ENCODE measurements at places on chromosomes 13 and 19.

DNA sequence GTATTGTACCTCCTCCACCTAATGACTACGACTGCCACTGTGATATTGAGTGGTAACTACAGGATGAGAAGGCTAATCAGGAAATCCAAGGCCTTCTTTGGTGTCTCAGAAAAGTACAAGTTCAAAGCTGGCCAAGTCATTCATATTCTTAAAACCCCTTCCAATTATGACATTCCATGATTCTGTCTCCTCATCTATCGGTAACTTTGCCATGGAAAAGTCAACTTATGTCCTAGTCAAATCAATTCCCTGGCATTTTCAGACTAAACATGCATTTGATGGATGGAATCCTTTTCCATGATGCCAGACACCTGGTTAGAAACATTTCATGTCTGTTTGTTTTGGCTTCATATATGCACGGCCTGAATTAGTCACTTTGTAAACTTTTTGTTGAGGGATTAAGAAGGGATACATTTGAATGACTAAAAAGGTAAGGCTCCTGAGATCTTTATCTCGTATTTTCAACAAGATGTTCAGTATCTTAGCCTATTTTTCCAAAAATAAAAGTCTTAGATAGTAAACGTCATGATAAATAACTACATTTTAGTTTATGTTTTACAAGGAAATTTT lies 186.5 kb downstream of the NHLRC3 start:
- no peak for DNase-seq

DNA sequence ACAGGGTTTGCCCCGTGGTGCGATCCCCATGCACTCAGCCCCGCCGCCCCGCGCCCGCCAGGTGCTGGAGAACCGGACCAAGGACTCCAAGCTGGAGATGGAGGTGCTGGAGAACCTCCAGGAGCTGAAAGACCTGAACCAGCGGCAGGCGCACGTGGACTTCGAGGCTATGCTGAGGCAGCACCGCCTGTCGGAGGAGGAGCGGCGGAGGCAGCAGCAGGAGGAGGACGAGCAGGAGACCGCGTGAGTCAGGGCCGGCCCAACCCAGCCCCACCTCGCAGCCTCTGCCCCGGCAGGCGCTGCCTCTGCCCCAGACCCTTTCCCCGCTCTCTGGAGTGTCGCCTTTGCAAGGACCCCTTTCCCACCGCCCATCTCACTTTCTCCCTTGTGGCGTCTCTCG lies 11.3 kb downstream of the YJU2 start:
- DNase-seq, result no peak

DNA sequence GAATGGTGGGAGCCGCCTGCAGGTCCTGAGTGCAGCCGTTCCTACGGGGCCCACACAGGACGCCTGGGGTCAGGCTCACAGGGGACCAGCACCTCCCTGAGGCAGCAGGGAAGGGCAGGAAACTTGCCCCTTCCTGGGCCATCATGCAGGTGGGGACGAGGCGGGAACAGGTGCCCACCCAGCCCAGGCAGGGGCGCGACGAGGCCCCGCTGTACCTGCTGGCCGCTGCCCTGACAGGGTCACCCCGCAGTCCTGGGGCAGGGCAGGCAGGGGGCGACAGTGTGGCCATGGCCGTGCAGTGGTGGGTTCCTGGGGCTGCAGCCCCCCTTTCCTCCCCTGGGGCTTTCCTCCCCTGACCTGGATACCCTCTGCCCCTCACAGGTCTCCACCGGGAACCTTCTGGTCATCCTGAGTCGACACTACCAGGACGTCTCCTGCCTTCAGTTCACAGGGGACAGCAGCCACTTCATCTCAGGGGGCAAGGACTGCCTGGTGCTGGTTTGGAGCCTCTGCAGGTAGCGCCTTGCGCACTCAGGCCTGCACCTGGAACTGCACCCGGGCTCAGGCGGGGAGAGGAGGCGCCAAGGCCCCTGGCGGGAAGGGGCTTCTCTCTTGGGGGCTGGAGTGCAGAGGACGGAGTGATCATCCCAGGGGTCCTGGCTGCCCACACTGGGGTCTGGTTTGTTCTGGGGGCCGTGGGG lies 5.4 kb downstream of the WDR18 start:
- no peak for DNase-seq

DNA sequence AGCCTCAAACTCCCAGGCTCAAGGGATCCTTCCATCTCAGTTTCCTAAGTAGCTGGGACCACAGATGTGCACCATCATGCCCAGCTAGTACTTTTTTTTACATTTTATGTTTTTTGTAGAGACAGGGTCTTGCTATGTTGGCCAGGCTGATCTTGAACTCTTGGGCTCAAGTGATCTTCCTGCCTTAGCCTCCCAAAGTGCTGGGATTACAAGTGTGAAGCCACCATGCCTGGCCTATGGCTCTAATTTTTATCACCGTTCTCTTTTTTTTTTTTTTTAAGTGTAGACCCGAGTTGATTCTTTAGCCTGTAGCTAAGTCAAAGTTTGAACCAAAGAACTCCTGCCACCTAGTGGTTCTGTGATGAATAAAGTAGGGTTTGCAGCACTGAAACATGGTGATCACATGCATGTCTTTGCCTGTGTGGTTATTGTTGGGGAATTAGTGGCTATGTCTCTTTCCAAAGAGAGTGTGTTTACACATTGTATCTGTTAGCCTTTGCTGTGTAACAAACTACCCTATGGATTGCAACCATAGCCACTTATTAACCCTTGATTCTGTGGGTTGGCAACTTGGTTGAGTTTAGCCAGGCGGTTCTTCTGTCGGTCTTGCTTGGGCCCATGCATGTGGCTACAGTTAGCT lies 11.6 kb downstream of the NFILZ start:
- DNase-seq, result peak; percentile 67

DNA sequence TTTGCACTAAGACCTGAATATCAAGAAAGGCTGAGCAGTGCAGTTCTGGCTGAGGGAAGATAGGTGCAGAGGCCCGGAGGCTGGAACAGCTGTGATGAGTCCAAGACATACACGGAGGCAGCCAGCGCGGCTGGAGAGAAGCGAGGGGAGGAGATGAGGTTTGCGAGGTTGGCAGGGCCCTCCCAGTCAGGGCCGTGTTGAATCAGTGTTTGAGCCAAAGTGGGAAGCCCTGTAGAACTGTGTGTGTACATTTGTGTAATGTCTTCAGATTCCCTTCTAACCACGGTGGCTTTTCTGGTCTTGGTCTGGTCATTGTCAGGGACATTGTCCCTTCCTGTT lies 34.9 kb downstream of the PAK4 start:
- no peak for DNase-seq

DNA sequence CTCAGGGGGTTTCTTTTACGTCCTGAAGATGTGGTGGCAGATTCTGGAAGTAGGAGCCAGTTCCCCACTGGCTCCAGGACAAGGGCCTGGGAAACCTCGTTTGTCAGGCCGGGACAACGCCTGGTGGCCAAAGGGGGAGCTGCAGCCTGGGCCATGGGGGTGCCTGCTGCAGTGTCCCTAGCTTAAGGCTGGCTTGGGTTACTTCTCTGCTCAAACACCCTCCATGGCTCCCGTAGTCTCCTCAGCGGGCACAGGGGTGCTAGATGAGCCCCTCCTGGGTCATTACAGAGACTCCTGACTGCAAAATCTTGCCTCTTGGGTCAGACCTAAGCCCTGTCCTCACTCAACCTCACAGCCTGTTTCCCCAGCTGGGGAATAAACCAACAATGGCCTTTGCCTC lies 14.7 kb downstream of the CILP2 start:
- peak; percentile 66 for DNase-seq

- no peak for DNase-seq
Measured at GRCh38 chr13:23793711-23794110, 95.5 kb downstream of the MIPEP start.

DNA sequence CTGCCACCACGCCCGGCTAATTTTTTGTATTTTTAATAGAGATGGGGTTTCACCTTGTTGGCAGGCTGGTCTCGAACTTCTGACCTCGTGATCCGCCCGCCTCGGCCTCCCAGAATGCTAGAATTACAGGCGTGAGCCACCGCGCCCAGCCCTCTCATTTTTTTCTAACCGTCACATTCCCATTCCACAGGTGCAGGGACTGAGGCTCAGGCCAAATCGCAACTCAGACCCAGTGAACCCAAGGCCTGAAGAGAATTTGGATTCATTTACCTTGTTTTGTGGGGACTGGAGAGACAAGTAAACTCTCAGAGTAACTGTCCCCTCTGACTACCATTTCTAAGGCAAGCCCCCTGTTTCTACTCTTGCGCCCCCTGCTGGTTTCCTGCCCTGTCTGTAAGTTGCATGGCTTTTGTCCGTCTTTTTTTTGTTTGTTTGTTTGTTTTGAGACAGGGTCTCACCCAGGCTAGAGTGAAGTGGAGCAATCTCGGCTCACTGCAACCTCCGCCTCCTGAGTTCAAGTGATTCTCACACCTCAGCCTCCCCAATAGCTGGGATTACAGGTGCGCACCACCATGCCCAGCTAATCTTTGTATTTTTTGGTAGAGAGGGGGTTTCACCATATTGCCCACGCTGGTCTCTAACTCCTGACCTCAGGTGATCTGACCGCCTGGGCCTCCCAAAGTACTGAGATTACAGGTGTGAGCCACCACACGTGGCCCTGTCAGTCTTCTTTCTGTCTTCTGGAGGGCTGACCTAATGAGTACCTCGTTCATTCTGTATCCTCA lies 2.3 kb upstream of the STRN4 start:
- DNase-seq, result peak; percentile 85

DNA sequence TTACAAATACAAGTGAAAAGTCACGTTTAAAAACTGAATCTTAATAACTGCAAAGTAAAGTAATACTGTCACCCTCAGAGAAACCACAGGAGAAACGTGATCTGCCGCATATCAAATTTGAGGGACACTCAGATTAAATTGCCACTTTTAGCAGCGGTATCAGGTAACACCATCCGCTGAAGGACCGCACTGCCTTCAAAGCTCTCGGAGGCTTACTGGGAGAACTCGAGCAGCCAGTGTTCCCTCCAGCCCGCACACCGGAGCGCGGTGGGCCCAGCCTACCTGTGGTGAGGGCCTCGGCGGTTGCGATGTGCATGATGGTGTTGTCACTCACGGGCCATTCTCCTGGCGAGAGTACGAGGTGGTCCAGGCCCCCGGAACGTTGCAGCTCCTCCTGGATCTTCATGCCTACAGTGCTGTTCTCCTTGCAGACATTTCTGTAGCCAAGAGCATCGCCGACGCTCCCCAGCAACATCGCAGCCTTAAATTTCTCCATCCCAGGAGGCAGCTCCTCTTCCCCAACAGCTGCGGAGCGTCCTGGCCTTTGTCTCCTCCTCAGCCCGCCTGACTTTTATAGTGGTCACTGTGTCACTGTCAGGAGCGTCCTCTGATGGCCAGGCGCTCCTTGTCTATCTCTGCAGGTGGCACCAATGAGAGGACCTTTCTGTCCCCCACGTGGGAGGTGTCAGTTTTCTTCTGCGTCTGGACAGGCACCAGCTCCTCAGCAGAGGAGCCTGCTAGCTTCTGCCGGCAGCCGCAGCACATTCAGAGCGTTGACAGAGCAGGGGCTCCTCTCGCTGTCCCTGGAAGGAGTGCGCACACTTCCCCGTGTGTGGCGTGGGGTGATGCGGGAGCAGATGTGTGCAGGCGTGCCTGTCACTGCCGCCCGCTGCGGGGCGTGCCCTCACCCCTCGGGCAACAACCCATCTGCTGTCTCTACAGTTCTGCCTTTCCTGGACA lies at the start of gene ADPRHL1:
Gene ADPRHL1, minus strand, starts transcription at position 547 of the 960 bp plus-strand sequence. Its CDS starts 51 bp downstream, at position 496.
- no peak for DNase-seq

GRCh38 chr13:107057028-107057631 lies 489.2 kb upstream of the ARGLU1 start:
- DNase-seq, result no peak

GRCh38 chr19:45901912-45902650 lies at the start of gene MYPOP:
MYPOP (minus strand) TSS chr19:45902613; CDS start chr19:45901773, 840 bp downstream.
- peak; percentile 39 for DNase-seq

GRCh38 chr19:56351208-56351607 lies 36.6 kb upstream of the ZSCAN5A start:
- peak; percentile 5 for DNase-seq

DNA sequence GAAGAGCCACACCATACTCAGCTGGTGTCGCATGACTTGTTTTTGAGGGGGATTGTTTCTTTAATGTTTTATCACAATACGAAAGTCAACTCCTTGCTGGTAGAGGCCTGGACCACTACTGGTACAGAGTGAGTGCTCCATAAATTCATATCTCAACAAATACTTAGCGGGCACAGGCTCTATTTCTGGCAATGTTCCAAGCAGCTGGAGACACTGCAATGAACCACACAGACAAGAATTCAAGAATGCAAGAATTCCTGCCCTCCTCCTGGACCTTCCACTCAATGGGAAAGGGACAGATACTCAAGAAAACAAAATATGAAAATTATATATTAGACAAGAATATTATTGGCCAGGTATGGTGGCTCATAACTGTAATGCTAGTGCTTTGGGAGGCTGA lies 5.1 kb upstream of the FXYD5 start:
- DNase-seq, result no peak

- DNase-seq, result peak; percentile 76
Measured at GRCh38 chr13:38045278-38046048, 175.9 kb upstream of the TRPC4 start.

- no peak for DNase-seq
Measured at GRCh38 chr13:97114651-97115050, 107.5 kb upstream of the MBNL2 start.

GRCh38 chr19:2288818-2289713 lies 7.1 kb upstream of the PEAK3 start:
- DNase-seq, result no peak

- DNase-seq, result no peak
Measured at GRCh38 chr13:23966691-23967615, 69.7 kb upstream of the C1QTNF9B start.

DNA sequence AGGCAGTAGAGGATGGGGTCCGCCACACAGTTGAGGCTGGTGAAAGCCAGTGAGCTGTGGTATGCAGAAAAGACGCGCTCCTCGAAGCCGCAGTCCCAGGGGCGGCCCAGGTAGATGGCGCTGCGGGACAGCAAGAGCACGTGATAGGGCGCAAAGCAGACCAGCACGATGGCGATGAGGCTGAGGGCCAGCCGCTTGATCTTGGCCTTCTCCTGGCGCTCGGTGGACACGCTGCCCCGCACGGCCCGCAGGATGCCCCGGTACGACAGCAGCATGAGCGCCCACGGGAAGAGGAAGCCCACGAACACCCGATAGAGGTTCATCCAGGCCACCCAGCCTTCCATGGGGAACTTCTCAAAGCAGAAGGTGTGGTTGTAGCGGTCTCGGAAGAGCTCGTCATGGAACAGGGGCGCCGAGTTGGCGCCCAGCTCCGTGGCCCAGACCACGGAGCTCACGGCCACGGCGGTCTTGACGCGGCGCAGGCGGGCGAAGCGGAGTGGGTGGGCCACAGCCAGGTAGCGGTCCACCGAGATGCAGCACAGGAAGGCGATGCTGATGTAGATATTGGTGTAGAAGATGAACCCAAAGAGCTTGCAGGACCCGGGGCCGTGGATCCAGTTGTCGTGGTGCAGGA lies 6.5 kb upstream of the OPA3 start:
- peak; percentile 77 for DNase-seq

Measured in mesendoderm (in vitro differentiated cells).